NCI-H2171 (cell line): ENCODE measurements at places on chromosomes 1 and 21.
A peak's percentile ranks its signal among the peaks of the same experiment; 100 is the strongest.

- no peak for DNase-seq
Measured at GRCh38 chr1:241640867-241641622, 876 bp upstream of the CHML start.

- DNase-seq: no peak
Measured at GRCh38 chr1:29645586-29645985, 409.3 kb downstream of the PTPRU start.

- no peak for DNase-seq
Measured at GRCh38 chr1:228370439-228370940, 36.1 kb downstream of the TRIM11 start.

DNA sequence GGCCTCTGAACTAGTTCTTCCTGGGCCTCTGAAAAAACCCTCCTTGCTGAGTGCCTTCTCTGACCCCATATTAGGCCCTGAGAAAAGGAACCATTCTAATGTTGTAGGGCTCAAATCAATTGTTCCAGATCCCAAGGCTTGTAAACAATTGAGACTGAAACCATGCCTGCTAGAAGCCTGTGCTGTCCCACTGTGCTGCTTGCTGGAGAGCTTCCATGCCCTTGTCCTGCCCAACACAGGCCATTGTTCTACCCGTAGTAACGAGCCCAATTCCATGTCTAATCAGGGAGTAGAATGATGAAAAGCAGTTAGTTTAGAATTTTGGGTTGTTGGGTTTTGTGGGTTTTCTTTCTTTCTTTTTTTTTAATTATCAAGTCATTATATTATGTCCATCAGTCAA, 47.4 kb downstream of the ZNF281 start:
- DNase-seq: no peak

- DNase-seq: no peak
Measured at GRCh38 chr1:72281144-72281543, 1.2 kb downstream of the NEGR1 start.

- DNase-seq: no peak
Measured at GRCh38 chr1:119637710-119638109, 10.4 kb downstream of the ZNF697 start.

GRCh38 chr1:22296701-22297591, 154.0 kb upstream of the WNT4 start:
- DNase-seq: no peak

DNA sequence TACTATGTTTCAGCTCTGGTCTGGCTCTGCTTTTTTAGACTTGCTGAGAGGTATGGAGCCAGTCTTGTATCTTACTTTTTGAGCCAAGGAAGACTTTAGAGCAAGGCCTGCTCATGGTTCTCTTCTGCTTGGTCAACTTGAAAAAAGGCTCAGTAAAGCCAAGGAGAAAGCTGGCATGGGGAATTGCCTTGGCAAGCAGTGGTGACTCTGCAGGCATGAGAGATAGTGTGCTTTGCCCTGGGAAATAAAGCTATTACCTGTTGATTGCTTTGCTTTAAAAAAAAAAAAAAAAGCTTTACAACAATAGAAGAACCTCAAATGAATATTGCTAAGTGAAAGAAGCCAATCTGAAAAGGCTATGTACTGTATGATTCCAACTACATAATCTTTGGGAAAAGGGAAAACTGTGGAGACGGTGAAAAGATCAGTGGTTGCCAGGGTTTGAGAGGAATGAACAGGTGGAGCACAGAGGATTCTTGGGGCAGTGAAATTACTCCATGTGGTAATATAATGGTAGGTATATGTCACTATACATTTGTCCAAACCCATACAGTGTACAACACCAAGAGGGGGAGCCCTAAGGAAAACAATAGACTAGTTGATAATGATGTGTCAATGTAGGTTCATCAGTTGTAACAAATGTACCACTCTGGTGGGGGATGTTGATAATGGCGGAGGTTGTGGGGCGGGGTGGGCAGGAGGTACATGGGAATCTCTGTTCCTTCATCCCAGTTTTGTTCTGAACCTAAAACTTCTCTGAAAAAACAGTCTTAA, 87.6 kb downstream of the HMCN1 start:
- no peak for DNase-seq

- DNase-seq: no peak
Measured at GRCh38 chr1:229043115-229043514, 227.8 kb upstream of the RAB4A start.

- peak; percentile 58 for DNase-seq
Measured at GRCh38 chr1:179166663-179167417, 62.6 kb downstream of the ABL2 start.

DNA sequence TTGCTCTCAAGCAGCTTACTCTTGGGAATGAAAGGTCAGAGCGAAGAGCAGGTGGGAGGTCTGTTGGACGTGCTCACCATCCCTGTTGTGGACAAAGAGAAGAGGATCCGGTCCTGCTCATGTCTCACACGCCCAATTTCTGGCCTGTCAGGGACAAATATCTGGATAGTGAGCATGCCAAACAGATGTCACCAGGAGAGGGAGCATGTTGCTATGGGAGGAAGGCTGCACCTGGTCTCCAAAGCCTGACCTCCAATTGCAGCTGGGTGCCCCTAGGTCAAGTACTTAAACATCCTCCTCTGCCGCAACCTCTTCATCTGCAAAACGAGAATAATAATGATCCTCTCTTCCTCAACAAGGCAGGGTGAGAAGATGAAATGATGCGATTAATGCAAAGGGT, 53.4 kb downstream of the DMRTA2 start:
- no peak for DNase-seq

- DNase-seq: no peak
Measured at GRCh38 chr1:116741836-116742565, 12.2 kb upstream of the CD2 start.
